ENCODE measurements at places on chromosomes 3 and 15.
A peak's percentile ranks its signal among the peaks of the same experiment; 100 is the strongest.

DNA sequence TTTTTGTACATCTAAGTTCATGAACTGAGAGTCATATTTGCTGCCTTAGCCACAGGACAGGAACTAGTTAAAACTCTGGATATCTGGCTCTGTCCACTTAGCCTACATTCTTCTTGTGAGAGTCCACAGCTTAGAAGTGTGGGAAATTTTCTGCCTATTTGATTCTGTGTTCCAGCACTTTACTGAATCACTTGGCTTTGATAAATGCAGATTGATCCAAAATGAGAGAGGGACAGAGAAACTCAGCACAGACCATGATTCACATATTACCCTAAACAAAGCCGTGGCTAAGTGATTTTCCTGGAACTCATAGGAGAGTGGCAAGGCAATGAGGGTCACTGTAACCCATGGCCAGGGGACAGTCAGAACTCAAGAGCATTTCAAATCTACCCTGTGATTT is 87.5 kb upstream of the CADPS start:
- no peak for DNase-seq

DNA sequence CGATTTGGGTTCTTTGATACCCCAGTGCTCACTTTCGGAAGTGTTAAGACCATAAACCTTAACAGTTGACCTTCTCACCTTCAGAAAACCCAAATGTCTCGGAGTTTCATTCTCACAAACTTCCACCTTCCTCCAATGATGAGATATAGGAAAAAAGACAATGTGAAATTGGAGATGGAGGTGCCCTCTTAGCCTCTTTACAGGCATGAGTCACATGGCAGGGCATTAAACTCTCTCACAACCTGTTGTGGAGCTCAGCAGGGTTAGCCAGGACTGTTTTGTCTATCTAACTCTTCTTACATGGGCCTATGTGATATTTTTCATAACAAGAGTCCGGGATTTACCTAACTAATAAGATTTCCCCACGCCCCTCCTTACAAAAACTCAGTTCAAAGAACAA is 10.7 kb downstream of the AGTR1 start:
- no peak for DNase-seq

GRCh38 chr3:111244760-111245159 is 173.1 kb downstream of the NECTIN3 start:
- DNase-seq = no peak

- no peak for DNase-seq
Observed at GRCh38 chr3:49171775-49172500, 540 bp downstream of the KLHDC8B start.

GRCh38 chr15:34993412-34993811 is 5.3 kb upstream of the ZNF770 start:
- DNase-seq = no peak

- no peak for DNase-seq
Observed at GRCh38 chr15:29383367-29383766, 113.7 kb upstream of the NSMCE3 start.

DNA sequence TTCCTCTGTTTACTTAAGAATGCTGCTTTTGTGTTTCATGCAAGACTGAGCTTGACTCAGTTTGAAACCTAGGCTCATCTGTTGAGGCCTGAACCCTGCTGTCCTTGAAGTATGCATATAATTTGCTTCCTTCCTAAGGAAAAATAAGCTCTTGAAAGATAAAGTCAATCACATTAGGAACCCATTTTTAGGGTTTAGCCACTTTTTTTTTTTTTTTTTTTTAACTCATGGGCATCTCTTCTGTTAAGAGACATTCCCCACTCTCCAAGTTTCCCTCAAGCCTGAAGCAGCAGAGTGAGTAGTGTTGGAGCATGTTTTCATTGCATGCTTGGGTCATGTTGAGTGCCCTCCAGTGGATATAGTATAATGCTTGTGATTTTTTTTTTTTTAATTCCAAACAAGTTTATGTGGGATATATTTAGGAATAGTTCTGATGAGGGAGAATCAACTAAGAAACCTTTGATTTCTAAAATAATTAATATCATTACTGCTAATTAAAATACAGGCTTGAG is 3.6 kb downstream of the CTNNB1 start:
- DNase-seq = peak; percentile 5

GRCh38 chr15:99324082-99324620 is 72.9 kb downstream of the LRRC28 start:
- no peak for DNase-seq

GRCh38 chr3:51704511-51704950 is 2.3 kb upstream of the GRM2 start:
- no peak for DNase-seq

GRCh38 chr15:39252134-39252470 is 328.8 kb upstream of the THBS1 start:
- DNase-seq = no peak

- DNase-seq = no peak
Observed at GRCh38 chr3:71099997-71100719, 483.4 kb downstream of the FOXP1 start.

DNA sequence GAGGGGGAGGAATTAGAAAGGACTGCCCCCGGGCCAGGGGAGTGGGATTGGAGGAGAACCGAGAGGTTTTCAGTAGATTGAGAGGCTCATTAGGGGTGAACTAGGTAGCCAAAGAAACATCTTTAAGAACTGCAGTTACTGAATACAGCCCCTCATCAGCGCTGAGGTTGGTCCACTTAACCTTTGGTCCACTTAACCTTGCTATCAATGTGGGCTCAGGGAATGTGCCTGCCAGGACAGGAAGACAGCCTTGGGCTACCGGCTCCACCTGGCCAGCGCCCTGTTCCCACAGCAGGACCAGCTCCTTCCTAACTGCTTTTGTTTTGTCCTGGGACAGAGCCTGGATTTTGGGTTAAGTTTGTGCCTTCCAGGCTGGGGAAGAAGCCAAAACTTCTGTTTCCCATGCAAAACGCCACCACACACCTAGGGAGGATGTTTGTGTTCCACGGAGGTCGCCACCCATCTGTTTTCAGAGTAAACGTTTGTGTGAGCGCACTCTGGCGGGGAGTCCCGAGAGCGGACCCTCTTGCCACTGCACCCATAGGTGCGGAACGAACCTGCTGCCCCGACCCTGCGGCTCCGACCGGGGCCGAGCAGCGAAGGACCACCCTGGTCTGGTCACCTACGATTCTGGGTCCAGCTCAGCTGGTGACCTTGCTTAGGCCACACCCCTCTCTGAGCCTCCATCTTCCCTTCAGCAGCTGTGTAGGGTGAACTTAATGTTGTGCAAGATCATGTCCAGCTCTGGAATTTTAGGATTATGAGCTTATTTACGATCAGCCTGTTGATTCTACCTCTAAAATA is 107.4 kb downstream of the VGLL4 start:
- DNase-seq = no peak

DNA sequence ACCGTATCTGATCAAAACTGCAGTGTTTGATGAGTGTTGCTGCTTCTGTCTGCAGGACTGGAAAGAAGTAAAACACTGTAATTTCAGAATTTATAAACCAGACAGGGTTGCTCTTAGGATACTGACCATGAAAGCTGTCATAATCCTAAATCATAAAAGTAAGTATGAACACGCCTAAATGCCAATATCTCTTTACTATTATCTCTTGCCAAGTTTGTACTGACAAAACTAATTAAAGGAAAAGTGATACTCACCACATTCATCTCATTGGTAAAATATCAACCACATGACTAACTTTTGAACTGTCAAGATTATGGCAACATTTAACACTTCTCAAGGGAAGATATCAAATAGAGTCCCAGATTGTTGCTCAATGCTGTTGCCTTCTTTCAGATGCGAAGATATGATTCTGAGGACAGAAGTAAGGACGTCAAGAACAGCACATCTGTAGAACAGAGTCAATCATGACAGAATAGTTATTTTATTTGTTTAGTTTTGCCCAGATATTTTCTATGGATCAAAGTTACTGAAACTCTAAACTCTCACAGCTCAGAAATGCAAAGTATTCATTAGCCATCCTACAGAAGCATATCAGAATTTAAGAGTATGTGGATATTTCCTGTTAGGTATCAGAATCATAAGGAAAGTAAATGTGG is 61.4 kb upstream of the COL8A1 start:
- DNase-seq = no peak

DNA sequence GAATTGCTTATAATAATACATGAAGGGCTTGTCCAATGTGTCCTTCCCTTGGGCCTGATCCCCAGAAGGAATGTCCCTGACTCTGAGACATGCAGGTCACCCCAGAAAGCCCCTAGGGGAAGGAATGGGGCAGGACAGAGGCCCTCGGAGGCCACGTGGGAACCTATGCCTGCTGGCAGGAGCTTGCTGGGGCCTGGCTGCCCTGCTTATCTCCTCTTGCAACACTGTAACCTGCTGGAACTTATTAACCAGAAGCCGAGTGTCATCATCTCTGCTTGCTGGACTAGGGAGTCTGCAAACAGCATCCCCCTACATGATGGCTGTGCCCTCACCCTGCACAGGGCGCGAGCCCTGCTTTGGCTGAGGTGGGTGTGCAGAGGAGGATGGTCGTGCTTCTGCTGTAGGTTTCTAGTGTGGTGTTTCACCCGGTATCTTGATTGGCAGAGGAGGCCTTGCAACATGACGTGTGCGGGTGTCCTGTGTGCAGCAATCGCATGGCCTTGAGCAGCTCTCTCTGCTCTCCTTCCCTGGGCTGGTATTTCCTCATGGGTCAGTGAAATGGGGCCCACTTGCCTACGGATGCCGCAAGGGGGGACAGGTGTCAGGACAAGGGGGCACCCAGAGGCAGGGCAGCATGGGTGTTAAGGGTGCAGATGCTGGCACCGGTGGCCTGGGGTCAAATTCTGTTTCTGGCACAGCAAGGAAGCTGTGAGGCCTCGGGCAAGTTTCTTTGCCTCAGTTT is 5.0 kb downstream of the CHST13 start:
- DNase-seq = no peak

GRCh38 chr3:178393824-178394223 is 142.4 kb upstream of the KCNMB2 start:
- no peak for DNase-seq

- no peak for DNase-seq
Observed at GRCh38 chr3:52498137-52499054, 3.3 kb downstream of the STAB1 start.

GRCh38 chr3:9448071-9448470 is 50.7 kb downstream of the SETD5 start:
- DNase-seq = no peak

- no peak for DNase-seq
Observed at GRCh38 chr15:96087180-96087884, 243.2 kb upstream of the NR2F2 start.

DNA sequence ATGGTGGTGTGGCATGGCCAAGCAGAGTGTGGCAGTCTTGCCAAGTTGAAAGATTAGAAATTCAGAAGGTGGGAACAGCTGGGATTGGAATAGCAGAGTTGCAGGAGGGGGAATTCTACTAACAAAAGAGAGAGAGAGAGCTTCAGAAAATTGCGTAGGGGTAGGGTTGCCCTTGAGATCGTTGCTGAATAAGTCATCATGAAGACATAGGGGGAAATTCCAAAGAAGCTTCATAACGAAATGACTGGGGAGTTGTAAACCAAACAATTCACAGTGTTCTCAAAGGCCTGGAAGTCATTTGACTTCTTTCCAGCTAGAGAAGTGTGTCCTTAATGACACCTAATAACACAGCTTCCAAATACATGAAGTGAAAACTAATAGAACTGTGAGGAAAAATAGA is 26.3 kb upstream of the TIPARP start:
- no peak for DNase-seq

DNA sequence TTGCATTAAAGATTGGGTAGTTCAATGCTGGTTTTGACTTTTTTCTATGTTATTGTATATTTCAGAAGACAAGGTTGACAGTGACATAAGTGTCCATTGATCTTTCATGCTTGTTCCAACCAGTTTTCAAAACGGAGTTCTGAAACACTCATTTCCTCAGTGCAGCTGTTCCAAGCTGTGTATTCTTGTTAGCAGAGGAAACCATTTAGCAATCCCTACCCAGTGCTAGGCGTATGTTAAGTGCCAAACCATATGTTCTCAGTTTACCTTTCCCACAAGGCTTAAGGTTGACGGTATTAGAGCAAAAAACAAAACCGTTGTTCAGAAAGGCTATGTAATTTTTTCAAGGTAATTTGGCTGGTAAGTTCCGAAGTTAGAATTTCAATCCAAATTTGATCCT is 9.1 kb downstream of the ATOSA start:
- no peak for DNase-seq

DNA sequence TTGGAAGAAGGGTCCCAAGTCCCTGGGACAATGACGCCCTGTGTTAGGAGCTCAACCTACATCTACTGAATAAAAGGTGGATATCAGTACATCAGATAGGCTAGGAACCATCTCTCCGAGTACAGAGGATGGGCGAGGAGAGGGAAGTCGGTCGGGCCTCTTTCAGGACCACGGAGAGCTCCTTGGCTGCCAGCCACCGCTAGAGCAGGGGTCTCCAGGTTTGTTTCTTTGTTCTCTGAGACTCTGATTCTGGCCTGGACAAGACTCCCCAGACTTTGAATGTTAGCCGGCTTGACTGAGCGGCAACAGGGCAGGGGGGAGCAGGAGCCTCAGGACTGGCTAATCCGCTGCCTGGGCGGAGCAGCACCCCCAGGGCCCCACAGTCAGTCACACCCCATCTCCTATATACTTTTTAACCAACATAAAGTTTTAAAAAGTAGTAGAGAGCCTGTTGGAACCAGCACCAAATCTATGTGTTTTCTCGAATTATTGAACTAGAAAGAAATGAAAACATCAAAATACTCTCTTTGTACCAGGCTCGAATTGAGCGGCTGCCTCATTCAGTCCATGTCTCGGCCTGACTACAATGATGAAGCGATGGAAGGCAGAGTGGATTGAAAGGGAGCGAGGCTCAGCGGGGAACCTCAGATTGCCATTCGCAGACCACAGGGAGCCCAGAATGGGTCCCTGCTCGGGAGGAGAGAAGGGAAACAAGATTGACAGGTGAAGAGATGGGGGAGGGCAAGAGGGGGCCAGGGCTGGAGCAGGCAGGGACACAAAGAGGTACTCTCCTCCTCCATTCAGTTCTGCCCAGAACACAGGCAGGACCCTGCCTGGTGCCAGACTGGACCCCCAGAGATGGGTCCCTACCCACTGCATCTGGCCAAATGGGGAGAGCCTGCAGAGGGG is 131.6 kb downstream of the TPRA1 start:
- DNase-seq = no peak

- DNase-seq = no peak
Observed at GRCh38 chr15:68492855-68493254, 60.9 kb upstream of the ITGA11 start.

- DNase-seq = no peak
Observed at GRCh38 chr3:154981201-154981600, 98.9 kb upstream of the MME start.

- DNase-seq = no peak
Observed at GRCh38 chr3:111861391-111861790, 2.3 kb downstream of the PHLDB2 start.

Data from NCI-H1105 treated with DMSO at 0.1 percent for 48 hours (cell line).